ENCODE measurements at places on chromosomes 11 and 22. TPM values are rescaled to one million over a fixed set of nuclear protein-coding genes. Genes with fewer than 3 reads are reported as not detected.

GRCh38 chr22:24063986-24064385 is 52.9 kb downstream of the CABIN1 start:
- no peak overlapping the region for H3K4me3 ChIP-seq
- H3K27me3 ChIP-seq: no peaks in the 10 kb centered on the region
- no peak for DNase-seq
- H3K36me3 ChIP-seq: peaks cover 81% of the 10 kb centered on the region
- H3K4me1 ChIP-seq: peaks cover 29% of the 10 kb centered on the region

GRCh38 chr11:34052036-34052607 is 591 bp downstream of the CAPRIN1 start:
- no peaks in the 10 kb centered on the region for H3K36me3 ChIP-seq
- H3K27ac ChIP-seq: peak overlapping the region; percentile 99
- DNase-seq: peak; percentile 98
- H3K27me3 ChIP-seq: no peaks in the 10 kb centered on the region

DNA sequence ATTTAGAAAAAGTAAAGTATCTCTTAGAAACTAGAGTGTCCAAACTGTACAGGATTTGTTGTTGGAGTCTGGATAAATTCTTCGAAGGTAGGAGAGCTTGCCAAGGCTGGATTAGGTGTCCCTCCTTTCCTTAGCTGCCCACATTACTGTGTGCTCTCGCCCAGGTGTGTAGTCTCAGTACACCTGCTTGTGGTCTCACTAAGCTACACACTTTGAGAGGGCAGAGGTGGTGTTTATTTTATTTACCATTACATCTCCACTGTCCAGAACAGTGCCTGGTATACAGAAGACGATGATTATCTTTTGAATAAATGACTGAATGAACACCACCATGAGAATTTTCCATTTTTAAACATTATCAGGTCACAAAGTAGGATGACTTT is 36.5 kb downstream of the VSIG10L2 start:
- no peak overlapping the region for H3K27ac ChIP-seq
- H3K27me3 ChIP-seq: no peaks in the 10 kb centered on the region
- DNase-seq: no peak
- no peak overlapping the region for H3K4me3 ChIP-seq

DNA sequence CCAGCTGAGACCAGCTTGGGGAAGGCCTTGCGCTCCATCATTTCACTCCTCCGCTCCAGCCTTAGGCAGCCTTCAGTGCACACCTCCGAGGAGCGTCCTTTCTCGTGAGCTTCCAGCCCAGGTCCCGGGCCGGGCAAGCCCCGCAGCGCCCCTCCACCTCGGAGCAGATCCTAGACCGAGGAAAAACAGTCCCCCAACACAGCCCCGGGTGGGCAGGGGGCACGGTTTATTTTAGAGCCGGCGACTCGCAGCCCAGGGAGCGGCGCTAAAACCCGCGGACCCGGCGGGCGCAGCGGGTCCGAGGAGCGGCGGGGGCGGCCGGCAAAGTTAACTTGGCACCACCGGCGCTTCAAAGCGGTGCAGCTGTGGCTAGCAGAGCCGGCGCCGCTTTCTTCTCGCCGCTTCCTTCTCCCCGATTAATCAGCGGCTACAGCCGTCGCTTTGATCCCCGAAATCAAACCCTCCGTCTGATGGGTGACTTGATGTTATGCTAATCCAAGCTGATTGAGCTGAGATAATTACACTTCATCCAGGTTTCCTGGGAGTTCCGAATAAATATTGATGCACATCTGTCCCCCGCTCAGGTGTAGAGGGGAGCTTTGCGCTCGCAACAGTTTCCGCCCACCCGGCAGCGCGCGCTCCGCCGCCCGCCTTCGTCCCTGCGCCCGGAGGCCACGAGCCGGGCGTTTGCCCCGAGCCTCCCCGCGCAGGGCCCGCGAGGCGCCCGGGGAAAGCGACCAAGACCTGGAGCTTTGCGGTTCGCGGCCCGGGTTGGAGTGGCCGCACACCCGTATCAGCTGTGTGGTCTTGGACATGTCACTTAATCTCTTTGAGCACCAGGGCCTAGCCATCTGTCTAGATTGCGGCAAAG is 192.7 kb downstream of the BUD13 start:
- H3K27ac ChIP-seq: no peak overlapping the region
- no peak overlapping the region for H3K4me3 ChIP-seq
- peak; percentile 66 for DNase-seq
- no peaks in the 10 kb centered on the region for H3K4me1 ChIP-seq
- no peaks in the 10 kb centered on the region for H3K36me3 ChIP-seq

DNA sequence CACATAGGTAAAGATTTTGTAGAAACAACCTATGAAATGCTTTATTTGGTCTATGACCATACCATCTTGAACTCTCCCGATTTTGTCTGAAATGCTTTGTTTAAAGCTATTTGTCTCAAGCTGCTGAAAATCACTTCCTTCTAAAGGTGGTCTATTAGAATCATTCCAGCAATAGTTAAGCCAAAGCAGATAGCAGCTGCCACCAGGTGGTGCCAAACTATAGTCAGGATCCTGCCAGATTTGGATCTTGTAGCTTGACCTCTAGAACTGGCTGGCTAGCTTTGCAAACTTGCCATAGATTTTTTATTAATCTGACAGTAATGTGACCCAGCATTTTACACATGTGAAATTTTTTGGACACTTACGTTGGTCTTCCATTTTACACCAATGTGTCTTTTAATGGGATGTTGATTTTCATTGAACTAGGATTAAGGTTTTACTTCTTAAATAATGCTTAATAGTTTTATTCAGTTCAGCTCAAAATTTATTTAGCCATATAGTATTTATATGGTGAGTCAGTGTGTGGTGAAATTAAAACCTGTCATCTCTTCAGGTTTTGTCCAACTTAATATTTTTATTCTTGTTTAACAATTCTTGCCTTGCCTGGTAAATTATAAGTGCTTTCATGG is 19.7 kb downstream of the CTR9 start:
- H3K27me3 ChIP-seq: no peaks in the 10 kb centered on the region
- no peak overlapping the region for H3K4me3 ChIP-seq
- DNase-seq: no peak
- H3K27ac ChIP-seq: no peak overlapping the region
- no peaks in the 10 kb centered on the region for H3K4me1 ChIP-seq
- peaks cover 15% of the 10 kb centered on the region for H3K36me3 ChIP-seq

- DNase-seq: no peak
- no peaks in the 10 kb centered on the region for H3K36me3 ChIP-seq
- no peak overlapping the region for H3K27ac ChIP-seq
- H3K4me3 ChIP-seq: no peak overlapping the region
- no peaks in the 10 kb centered on the region for H3K27me3 ChIP-seq
These were observed 9.9 kb downstream of the MAPK1 start for GRCh38 chr22:21857481-21857914.

DNA sequence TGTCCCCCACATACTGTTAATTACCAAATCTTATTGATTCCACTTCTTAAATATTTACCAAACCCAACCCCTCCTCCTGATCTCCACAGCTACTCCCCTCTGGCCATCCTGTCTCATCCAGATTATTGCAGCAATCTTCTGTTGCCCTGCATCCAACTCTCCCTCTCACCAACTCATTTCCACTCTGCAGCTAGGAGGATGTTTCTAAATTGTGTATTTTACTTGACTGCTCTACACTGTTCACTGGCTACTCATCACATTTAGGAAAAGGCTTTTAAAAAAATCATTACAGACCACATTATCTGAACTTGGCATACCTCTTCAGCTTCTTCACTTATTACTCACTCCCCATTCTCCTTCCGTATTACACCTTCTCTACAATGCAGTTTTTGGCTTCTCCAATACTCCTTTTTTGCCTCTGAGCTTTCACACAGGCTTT is 117.9 kb downstream of the ATG16L2 start:
- DNase-seq: no peak
- no peaks in the 10 kb centered on the region for H3K36me3 ChIP-seq
- H3K27me3 ChIP-seq: no peaks in the 10 kb centered on the region
- H3K4me3 ChIP-seq: no peak overlapping the region
- peaks cover 46% of the 10 kb centered on the region for H3K4me1 ChIP-seq
- H3K27ac ChIP-seq: peak overlapping the region; percentile 25

The IGF2 gene
- 10.2 TPM for total RNA-seq

The OR5A1 gene
- not detected for total RNA-seq

The CHEK1 gene
- 1.9 TPM for total RNA-seq
